ENCODE measurements at places on chromosomes 6 and 20.
A peak's percentile ranks its signal among the peaks of the same experiment; 100 is the strongest.

DNA sequence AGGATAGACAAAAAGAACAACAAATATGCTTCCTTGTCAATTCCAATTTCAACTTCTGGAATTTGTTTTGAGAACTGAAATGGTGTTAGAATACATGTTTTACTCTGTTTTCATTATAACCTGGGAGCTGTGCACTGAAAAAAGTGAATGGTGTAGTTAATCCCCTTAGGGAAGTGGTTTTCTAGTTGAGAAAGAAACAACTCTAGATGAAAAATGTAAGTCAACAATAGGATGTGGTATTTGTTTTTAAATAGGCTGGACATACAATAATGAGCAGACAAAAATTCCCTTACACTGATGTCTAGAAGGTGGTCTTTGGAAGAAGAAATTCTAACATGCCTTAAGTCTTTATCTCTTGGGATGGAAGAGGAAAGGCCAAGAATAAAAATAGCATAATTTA lies 59.9 kb upstream of the TINAG start:
- no peak for DNase-seq

- peak; percentile 45 for DNase-seq
Observed at GRCh38 chr6:119350202-119350951, 816 bp upstream of the MAN1A1 start.

- DNase-seq = no peak
Observed at GRCh38 chr6:99130897-99131873, 183.4 kb upstream of the FBXL4 start.

GRCh38 chr6:133594652-133595110 lies 294.2 kb upstream of the TCF21 start:
- peak; percentile 43 for DNase-seq

- peak; percentile 72 for DNase-seq
Observed at GRCh38 chr6:113857556-113858479, 673 bp downstream of the MARCKS start.

- DNase-seq = peak; percentile 84
Observed at GRCh38 chr20:37319151-37319671, 26.7 kb upstream of the SRC start.

DNA sequence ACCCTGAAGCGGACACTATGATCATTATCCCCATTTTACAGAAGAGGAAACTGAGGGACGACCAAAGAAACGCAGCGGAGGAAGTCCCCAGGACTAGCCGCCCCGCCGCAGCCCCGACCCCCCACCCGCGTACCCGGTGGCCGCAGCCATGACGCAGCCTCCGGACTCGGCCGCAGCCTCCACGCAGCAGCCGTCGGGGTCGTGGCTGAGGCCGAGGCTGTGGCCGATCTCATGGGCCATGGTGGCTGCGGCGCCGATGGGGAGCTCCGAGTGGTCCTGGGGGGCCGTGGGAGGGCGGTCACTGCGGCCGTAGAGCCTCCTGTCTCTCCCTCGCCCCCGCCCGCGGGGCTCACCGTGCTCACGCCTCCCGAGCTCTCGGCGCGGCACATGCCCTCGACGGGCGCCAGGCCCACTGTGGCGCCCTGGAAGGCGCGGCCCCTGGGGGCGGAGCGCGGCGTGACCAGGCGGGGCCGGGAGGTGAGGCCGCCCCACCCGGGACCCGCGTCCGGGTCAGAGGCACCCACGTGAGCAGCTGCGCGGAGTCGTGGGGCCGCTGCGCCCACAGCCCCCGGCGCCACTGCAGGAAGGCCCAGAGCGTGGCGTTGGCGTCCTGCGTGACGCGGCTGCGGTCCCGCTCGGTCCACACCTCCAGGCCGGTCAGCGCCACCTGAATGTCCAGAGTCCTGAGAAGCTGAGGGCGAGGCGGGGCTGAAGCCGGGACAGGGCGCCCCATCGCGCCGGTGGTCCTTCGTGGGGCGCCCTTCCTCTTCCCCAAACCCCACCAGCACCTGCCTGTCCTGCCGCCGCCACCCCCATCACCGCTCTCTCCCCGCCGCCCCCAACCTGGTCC lies 8.4 kb downstream of the ADAM33 start:
- DNase-seq = no peak

DNA sequence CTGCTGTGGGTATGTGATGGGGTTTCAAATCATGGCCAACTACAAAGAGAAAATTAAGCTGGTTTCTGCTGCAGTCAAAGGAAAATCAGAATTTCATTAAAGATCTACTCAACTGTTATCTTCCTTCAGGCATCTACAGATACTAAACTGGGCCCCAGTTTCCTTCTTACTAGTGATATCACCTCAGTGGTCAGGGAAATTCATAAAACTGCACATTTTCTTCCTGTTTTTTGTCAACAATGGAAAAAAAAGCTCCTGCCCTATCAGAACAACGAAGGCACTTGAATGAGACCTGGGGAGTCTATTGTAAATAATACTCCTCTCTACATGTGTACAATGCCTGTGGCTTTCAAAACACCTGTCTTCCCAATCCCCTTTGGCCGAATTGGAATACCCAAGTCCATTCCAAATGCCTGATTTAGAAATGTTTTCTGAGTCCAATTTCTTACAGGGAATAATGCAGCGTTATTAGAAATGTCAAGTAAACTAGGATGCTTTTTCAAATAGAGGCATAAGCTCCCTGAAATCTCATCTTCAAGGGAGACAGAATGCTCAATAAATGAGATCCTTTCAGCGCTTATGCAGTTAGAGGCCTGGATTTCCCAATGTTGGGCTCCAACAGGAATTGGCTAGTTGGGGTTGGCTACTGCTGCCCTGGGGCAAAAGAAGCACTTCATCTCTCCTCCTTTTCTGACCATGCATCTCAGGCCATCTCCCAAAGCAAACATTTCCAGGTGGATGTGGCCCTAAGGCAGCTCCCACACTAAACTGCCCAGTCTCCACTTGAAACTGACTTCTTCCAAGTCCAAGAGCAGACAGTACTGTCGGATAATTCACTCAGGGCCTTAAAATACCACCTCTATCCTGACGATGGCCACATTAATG lies 143.3 kb downstream of the NFATC2 start:
- DNase-seq = peak; percentile 22

DNA sequence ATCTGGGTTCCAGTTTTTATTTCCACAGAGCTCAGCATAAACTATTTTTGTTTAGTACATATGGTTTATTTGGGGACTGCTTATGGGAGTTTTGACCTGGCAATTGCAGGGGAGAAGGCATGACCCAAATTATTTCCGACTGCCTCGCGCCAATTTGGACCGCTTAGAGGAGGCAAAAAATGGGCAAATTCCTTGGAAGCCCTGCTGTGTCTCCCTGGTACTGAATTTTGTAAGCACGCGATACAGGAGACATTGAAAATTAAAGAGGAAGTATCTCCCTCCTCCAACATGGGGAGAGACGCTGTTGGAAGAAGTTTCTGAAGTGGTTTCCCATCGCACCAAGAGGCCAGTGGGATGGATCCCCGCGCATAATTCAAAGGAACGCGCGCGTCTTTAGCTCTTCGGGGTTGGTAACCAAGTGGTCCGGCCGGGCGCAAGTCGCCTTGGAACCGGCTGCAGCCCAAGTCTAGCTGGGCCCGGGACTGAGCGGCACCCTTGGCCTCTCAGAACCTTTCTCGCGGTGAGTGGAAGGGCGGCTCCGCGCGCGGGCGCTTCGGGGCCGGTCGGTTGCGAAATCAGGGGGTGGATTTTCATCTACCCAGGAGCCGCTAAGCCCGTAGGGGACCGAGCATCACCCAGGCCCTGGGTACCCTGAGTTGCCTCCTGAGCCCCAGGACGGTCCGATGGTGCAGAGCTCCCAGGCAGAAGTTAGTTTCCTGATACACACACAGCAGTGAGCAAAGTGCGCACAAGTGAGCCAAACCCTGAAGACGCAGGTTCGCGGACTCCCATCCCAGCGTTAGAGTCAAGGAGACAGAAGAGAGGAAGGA lies 6.2 kb downstream of the NKX2-2 start:
- DNase-seq = no peak

DNA sequence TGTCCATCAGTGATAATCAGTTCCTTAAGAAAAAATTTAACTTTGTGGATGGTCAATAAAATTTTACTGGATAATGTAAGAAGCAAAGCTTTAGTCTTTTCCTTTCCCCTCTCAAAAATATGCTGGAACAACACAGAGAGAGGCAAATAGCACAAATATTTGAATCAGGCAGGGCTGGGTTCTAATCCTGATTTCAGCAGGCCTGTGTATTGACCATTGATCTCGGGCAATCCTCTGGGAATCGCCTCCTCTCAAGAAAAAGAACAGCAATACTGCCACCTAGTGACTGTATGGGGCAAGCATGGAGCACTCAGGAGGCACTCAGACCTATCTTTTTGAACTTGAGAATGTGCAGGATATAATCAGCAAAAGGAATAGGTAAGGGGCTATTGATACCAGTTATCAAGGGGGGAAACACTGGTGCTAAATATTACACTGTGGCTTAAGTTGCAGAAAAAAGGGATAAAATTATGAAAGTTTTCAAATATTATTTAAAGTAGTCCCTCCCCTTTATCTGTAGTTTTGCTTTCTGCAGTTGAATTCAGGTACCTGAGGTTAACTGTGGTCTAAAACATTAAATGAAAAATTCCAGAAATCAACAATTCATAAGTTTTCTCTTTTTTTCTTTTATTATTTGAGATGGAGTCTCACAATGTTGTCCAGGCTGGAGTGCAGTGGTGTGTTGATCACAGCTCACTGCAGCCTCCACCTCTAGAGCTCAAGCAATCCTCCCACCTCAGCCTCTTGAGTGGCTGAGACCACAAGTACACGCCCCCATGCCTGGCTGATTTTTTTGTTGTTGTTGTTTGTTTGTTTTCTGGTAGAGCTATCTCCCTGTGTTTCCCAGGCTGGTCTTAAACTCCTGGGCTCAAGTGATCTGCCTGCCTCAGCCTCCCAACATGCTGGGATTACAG lies 91.8 kb upstream of the NHSL1 start:
- peak; percentile 81 for DNase-seq

GRCh38 chr20:1835186-1836035 lies 59.8 kb upstream of the SIRPA start:
- no peak for DNase-seq

Measured in M059J (cell line).